ENCODE measurements at places on chromosomes 6 and 20.

- no peak for DNase-seq
Observed at GRCh38 chr6:152594701-152595100, 42.5 kb downstream of the SYNE1 start.

DNA sequence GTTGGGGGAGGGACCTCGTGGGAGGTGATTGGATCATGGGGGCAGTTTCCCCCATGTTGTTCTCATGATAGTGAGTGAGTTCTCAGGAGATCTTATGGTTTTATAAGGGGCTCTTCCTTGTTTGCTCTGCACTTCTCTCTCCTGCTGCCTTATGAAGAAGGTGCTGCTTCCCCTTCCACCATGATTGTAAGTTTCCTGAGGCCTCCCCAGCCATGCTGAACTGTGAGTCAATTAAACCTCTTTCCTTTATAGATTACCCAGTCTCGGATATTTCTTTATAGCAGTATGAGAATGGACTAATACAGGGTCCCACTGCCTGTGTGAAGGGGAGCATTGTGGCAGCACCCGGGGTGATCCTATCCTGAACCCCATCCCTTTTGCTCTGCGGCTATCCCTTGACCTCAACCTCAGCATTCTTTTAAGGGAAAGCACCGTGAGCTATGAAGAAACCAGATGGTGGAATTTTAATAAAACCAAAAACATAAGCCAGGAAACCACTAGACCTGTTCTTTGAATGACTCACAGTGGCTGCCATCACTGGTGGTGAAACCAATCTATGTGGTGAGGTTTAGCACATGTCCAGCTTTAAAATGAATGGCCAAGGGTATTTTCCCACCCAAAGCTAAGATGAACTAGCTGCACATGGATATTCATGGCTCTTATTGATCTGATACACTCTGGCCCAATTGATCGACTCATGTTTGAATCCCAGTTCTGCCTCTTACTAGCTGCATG, 62.2 kb downstream of the ZDHHC14 start:
- DNase-seq = peak; percentile 90

- DNase-seq = peak; percentile 48
Observed at GRCh38 chr6:36752187-36752885, 54.7 kb downstream of the RAB44 start.

DNA sequence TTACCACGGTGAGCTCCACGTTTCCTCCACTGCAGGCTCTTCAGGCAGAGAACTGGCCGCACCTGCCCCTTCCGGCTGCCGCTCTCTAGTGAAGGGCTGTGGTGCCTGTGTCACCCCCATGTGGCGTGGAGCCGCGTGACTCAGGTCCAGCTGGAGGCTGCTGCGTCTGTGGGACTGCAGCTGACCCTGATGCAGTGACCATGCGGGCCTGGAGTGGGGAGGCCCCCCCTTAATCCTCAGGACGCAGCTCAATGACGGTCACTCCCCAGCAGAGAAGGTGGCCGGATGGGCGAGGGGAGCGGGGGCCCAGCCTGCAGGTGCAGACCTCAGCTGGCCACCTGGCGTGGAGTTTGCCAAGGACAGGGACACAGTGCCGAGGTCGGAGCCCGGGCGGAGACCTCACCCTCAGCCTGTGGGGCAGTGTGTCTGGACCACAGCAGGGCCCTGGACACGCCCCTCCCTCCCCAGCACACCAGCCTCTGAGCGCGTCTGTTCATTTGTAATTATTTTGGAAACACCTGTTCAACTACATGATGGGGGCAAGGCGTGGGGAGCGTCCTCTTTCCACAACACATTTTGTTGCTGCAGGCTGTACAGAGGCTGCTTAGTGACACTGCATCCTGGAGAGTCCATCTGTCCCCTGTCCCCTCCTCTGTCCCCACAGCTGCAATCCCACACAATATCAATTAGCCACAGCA, 10.7 kb downstream of the BHLHE23 start:
- no peak for DNase-seq

GRCh38 chr20:39853636-39854035, 835.4 kb downstream of the MAFB start:
- peak; percentile 23 for DNase-seq

DNA sequence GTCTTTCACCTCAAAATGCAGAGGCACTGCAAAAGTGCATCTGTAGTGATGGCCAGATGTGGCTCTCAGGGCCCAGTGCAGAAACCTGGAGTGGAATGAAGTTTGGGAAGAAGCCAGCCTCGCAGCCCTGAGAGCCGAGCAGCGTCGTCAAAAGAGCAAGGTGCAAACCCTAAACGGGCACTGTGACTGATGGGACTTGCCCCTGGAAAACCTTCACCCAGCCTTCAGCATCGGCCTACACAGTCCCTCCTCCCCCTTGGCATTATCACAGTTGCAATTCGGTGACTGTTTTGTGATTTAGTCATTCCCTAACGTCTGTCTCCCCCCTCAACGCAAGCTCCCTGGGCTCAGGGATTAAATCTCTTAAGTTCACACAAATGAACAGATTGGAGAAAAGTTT, 38.6 kb downstream of the TAF4 start:
- DNase-seq = no peak

DNA sequence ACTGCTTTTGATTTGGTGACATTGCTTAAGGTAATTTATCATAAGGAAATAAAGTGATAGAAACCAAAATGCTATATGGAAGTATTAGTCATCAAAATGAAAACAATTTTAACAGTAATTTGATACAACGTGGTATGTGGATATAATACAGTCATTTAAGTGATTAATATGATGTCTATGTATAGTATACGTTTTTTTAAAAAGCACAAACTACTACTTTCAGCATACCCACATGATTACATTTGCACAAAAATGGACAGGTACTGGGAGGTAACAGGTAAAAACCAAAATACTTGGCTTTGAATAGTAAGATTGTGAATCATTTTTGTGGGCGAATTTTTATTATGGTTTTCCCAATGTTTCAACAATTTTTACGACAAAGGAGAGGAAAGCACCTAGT, 97.6 kb downstream of the OGFRL1 start:
- DNase-seq = peak; percentile 52

GRCh38 chr6:106749609-106750008, 120.2 kb downstream of the QRSL1 start:
- DNase-seq = no peak

DNA sequence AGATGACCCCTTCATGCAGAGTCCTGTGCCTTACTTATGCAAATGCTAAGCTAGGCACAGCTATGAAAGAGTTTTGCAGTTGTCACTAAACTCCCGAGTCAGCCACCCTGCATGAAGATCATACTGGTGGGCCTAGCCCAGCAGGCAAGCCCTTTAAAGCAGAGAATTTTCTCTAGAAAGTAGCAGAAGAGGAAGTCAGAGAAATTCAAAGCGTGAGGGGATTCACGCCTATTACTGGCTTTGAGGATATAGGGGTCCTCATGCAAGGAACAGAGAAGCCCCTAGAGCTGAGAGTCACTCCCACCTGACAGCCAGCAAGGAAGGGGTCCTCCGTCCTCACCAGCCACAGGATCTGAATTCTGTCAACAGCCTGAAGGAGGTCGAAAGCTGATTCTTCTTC, 54.6 kb downstream of the MYB start:
- no peak for DNase-seq

GRCh38 chr6:122651604-122652003, 41.4 kb downstream of the PKIB start:
- no peak for DNase-seq

- DNase-seq = no peak
Observed at GRCh38 chr6:108739496-108740330, 108.5 kb upstream of the ARMC2 start.

DNA sequence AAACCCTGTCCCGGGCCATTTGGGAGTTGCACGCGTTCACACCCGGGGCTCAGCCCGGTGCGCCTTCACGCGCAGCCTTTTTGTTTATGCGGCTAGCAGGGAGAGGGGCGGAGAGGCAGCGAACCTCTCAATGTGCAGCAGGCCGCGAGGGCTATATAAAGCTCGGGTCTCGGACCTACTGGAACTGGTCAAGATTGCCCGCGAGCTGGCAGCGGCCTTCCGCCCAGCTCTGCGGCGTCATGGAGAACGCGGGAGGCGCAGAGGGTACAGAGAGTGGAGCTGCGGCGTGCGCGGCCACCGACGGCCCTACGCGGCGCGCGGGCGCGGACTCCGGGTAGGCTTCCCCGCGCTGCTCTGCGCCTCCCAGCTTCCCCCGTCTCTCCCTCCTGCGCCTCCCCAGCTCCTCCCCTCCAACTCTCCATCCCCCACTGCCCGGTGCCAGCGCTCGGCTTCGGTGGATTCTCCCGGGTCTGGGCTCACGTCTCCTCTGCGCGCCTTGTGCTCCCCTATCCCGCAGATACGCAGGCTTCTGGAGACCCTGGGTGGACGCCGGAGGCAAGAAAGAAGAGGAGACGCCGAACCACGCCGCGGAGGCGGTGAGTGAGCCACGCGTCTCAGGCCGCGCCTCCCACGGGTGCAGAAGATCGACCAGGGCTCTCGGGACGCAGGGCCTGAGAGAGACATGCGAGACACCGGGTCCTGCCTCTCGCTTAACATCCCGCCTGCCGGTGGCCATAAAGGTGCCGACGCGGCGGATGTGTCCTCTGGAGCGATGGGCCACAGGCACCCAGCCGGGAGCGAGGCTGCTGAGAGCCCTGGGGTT, at the start of gene RIPPLY2:
TSS of gene RIPPLY2 (plus strand) at position 183 of the 823 bp plus-strand sequence. CDS start at position 240, 57 bp downstream.
- no peak for DNase-seq

DNA sequence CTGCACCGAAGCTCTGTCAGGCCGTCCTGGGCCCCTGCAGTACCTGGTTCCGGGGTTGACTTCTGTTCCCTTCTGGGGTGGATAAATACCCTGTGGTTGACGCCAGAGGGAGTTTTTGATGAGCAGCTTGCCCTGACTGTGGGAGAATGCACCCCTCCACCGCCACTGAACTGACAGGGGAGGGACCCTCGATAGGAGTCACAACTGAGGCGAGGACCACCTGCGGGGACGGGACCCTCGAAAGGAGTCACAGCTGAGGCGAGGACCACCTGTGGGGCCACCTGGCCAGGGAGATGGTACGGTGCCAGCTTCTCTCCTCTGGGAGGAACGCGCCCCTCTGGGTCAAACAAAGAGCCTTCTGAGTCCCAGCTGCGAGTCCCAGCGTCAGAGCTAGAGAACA, 100.1 kb upstream of the FRMD1 start:
- no peak for DNase-seq

DNA sequence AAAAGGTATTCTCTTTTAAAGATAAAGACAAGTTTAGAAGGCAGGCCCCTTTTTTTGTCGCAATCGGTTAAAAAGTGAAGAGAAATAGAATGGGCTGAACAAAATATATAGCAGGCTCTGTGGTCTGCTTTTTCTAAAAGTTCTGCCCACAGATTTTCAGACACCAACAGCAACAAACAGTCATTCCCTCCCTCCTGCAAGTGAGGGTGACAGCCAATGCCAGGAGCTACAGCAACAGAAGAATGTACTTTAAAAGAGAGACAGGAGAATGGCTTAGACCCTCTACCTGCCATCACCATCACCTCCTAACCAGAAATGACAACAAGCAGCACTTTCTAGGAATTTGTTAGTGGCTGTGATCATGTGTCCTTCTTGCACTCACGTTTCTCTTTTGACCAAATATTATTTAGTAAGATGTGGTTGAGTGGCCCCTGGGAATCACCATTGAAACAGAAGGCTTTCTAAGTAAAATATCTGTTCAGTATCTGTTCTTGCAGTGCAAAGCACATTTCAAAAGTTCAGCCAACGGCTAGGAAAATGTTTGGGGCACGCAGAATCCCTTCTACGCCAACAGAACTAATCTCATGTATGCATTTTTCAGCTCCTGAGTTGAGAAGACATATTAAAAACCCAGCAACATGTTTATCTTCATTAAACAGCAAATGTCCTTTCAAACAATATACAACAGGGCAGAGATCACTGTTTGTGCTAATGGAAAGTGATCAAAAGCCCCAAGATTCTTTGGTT, 248.5 kb downstream of the ATXN1 start:
- DNase-seq = no peak

- DNase-seq = peak; percentile 76
Observed at GRCh38 chr20:18527836-18528235, 20.1 kb downstream of the SEC23B start.

DNA sequence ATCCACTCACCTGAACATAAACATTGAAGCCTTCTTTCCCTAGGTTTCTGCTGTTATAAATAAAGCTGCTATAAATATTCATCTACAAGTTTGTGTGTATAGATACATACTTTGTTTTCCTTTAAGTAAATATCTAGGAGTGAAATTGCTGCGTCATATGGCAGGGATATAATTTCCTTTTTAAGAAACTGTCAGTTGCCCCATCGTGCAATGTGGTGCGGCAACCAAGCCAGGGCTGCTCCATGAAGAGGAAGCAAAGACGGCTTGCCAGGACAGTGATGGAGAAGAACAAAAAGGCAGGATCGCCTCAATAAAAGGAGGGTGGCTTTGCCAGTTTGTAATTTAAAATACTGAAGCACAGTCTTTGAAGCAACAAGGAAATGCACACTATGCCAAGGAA, 36.6 kb downstream of the CITED2 start:
- DNase-seq = no peak

DNA sequence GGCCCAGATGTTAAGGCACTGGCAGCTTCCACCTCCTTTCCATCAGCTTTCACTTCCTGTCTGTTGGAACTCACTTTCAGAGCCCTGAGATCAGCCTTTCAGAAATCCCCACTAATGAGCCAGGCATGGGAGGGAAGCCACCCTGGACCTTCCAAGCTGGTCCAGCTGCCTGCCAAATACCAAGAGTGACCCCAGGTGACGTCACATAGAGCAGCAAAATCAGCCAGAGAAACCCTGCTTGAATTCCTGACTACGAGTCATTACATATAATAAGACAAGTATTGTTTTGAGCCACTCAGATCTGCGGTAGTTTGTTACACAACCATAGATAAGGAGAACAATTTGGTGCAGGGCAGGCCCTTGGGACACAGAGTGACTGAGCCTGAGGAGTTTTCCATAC, 556.0 kb upstream of the JAG1 start:
- DNase-seq = peak; percentile 96

DNA sequence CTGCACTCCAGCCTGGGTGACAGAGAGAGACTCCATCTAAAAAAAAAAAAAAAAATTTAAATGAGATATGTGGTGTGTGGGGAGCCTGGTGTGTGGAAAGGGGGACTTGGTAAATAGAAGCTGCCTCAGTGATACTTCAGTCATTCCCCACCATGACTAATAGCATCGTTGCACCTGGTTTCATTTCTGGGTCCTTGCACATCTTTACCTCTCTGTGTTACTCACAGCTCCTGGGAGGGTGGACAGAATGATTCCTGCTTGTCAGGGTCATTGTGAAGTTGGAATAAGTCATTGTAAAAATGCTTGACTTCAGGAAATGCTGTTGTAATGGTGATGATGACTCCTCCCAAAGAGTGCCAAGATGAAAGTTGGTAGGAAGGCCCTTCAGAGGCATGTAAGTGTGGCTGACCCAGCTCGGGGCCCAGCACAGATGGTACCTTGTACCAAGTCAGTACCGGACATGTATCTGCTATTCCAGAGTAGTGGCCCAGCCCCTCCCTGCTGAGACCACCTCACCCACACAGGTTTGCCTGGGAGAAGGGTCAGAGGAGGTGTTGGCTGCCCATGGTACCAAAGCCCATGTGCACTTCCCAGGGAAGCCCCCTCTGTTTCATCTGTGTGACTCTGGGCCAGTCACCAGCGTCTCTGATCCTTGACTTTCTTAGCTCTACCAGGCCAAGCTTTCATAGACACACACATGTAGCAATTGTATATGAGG, 48.4 kb downstream of the PLAGL2 start:
- DNase-seq = no peak

All from HT1080 (cell line).